Astrocyte of the cerebellum (primary cell): ENCODE measurements at places on chromosomes 11 and 22.

- DNase-seq, result no peak
These were observed 70.2 kb downstream of the ARHGAP8 start for GRCh38 chr22:44822534-44822933.

DNA sequence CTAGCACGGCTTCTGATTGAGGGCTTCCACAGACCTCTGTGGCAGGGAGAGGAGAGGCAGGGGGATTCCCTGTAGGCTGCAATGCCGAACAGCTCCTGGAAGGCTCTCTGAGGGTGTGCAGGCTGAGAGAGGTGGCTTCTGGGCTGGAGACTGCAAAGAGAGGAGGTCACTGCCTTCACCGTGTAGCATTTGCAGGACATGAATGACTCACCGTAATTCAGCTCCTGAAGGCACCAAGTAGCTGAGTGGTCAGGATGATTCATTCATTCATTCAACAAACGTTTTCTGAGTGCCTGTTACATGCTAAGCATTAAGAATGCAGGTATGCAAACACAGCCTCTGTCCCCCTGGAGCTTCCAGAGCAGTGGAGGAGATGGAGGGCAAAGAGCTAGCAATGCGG lies 18.0 kb upstream of the EIF3D start:
- peak; percentile 34 for DNase-seq

DNA sequence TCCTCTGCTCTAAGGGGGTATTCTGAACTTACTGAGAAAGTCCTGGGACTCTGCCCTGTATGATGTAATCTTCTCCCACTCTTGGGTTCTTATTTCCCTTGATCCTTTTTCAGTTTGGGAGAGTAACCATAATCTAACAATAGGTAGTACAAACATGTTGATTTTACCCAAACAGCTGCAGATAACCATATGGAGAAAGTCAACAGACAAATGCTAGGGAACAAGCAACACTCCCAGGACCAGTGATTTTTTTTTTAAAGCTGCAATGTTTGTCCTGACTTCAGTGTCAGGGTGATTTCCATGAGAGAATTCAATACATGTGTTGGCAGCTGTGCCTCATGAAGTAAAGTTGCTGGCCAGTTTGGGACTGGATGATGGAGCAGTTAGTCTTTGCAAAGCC lies 156.5 kb downstream of the FCHSD2 start:
- DNase-seq, result no peak

- no peak for DNase-seq
These were observed 31.7 kb downstream of the METTL15 start for GRCh38 chr11:28139841-28140415.

GRCh38 chr11:68369756-68370155 lies 57.4 kb downstream of the LRP5 start:
- DNase-seq, result no peak

- no peak for DNase-seq
These were observed 817.8 kb upstream of the LUZP2 start for GRCh38 chr11:23679041-23679440.

DNA sequence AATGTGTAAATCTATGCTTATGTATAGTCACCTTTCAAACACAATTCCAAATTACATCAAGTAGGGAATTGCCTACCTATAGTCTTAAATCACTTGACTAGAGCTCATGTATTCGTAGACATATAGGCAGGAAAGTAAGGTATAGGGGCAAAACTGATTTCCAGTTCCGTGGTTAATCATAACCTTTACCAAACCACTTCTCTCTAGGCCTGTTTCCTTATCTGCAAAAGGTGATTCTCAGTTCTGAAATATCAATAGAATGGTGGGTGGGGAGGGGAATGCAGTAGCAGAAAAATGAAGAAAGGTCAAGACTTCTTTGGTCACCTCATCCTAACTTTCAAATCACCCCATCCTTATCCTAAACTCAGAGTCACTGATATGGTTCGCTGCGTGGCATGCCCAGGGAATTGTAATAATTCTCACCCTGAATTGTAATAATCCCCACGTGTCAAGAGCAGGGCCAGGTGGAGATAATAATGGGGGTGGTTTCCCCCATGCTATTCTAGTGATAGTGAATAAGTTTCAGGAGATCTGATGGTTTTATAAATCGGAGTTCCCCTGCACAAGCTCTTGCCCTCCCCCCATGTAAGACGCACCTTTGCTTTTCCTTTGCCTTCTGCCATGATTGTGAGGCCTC lies 1.9 kb upstream of the ANO5 start:
- no peak for DNase-seq

DNA sequence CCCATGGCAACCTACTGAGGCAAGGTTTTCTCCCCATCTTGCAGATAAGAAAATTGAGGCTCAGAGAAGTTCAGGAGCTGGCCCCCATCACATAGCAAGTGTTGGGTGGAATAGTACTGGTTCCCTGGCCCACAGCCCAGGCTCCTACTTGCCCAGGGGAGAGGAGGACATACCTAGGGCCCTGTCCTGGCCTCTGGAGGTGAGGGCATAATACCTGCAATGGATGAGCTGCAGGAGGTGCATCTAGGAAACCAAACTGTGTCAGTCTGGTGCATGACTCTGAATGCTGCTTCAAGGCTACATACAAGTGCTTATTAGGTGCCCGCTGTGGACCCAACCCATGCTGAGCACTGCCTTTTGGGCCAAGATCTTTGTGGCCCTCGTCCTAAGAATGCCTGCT lies 40.0 kb upstream of the TPBGL start:
- DNase-seq, result no peak

DNA sequence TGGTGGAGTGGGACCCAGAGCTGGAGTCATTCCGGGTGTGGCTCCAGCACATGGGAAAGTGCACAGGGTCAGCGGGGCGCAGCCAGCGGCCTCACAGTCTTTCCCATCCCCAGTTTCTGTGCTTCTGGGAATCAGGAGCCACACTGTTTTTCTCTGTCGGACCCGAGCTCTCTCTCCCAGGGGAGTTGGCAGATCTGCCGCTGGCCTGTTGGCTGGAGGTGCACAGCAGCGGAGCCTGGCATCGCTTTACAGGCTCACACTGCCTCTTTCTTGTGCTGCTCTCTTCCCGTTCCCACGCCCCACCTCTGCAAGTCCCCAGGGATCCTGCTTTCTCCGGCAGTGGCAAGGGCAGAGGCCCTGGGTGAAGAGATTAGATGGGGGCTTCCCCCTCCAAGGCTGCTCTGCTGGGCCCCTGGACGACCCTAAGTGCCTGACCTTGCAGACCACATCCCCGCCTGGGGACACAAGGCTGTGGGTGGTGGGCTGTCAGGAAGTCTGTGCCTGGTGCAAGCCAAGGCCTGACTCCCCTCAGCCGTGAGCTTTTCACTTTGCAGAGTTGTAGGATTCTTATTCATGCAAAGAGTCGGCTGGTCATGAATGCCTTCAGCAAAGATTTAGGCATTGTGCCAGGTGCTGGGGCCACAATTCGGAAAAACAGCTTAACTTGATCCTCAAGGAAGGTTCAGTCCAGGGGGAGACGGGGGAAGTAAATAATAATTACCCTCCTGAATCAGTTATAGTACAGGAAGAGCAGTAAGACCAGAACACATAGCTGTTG lies 116.3 kb downstream of the TIMP3 start:
- DNase-seq, result no peak

- no peak for DNase-seq
These were observed 15.1 kb downstream of the FXYD6 start for GRCh38 chr11:117861151-117862018.

- no peak for DNase-seq
These were observed 23.4 kb upstream of the PACSIN2 start for GRCh38 chr22:43038325-43038724.

- no peak for DNase-seq
These were observed 18.9 kb downstream of the ARVCF start for GRCh38 chr22:19997561-19998231.

GRCh38 chr22:37633089-37633624 lies 6.3 kb upstream of the SH3BP1 start:
- DNase-seq, result no peak

DNA sequence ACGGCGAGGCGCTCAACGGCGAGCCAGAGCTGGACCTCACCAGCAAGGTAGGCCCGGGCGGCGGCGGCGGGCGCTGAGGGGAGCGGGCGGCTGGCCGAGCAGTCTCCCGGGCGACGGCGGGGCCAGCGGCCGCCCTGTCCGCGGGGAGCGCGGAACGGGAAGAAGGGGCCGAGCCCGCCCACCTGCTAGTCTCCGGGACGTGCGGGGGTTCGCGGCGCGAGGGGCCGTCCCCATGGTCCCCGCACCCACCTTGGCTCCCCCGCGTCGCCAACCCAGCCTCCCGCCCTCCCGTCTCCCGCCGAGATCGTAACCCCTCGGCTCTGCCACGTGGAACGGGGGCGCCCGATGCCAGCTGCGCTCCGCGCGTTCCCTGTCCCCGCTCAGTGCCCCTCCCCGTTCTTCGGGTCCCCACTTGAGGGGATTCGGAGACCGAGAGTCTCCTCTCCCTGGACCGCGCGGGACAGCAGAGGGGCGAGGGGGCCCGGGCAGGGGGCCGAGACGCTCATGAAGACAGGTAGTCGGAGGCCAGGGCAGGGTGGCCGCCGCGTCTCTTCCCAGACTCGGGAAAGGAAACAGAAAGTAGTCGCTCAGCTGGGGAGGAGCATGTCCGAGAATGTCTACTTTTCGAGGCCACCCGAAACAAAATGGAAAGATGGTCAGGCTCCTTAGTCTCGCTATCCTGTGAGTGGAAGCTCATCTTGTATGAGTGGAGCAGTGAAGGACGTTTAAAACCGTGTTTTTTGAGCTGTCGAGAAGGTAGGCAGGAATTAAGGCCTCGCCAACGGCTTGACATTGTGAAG lies 557 bp downstream of the GTPBP1 start:
- no peak for DNase-seq

GRCh38 chr11:126188332-126189108 lies 22.9 kb downstream of the RPUSD4 start:
- no peak for DNase-seq

DNA sequence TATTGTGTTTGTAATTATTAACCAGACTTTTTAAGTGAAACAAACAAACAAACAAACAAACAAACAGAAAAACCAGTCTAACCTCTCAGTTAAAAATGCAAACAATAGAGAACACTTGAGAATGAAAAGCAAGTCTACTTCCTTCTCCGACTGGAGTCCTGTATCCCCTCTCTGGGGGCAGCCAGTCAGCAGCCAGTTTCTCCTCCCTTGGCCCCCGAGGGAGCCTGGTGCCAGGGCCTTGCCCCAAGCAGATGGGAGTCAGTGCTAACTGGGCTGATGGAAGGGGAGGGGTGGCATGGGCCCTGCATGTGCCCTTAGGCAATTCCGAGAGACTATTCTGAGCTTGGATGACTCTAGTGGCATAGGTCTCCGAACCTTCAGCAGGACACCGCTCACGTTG lies 137.2 kb downstream of the GRIK4 start:
- no peak for DNase-seq

DNA sequence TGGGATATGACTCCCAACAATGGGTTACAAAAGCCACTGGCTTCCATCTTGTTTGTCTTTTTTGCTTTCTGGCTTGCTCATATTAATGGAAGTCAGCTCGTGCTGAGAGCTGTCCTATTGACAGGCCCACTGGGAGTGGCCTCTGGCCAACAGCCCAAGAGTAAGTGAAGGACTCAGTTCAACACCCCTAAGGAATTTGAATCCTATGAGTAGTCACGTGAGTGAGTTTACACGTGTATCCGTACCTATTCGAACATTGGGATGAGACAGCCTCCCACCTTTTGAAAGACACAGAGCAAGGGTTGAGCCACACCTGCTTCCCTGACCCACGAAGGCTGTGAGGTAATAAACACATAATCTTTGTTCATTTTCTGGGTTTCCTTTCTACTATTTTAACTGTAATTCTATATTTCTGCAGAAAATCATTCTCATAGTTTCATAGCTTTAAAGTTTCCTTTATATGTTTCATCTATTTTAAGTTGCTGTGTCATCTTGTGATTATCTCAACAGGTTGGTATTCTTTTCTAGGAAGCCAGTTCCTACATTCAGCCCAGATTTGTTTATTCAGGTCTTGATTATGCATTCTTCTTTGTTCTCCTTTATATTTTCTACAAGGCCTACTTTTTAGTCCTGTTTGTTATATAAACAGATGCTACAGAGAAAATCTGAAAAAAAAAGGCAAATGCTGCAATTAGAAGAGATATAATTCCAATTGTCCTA lies 802.3 kb downstream of the CNTN5 start:
- no peak for DNase-seq

- peak; percentile 51 for DNase-seq
These were observed 17.8 kb downstream of the CHORDC1 start for GRCh38 chr11:90204832-90205646.

- DNase-seq, result no peak
These were observed 649 bp downstream of the PRRG4 start for GRCh38 chr11:32830413-32830738.

- no peak for DNase-seq
These were observed 12.0 kb downstream of the ATXN10 start for GRCh38 chr22:45683680-45684079.

DNA sequence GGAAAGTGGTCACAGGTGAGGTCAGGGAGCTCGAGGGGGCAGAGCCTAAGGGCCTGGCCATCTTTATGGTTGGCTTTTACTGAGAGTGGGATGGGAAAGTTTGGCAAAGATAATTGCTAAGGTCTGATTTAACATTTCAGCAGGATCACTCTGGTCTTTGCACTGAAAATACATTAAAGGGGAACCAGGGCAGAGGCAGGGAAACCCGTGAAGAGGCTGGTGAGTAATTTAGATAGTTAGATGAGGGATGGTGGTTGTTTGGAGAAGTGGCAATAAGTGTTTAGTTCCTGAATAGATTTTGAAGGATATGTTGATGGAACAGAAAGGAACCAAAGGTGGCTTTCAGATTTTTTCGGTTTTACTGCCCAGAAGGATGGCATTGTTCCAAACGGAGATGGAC lies 50.8 kb downstream of the SCN3B start:
- no peak for DNase-seq

- DNase-seq, result no peak
These were observed 32.6 kb downstream of the KREMEN1 start for GRCh38 chr22:29105468-29105867.

- DNase-seq, result no peak
These were observed 212.6 kb upstream of the NAV2 start for GRCh38 chr11:19499999-19500398.

DNA sequence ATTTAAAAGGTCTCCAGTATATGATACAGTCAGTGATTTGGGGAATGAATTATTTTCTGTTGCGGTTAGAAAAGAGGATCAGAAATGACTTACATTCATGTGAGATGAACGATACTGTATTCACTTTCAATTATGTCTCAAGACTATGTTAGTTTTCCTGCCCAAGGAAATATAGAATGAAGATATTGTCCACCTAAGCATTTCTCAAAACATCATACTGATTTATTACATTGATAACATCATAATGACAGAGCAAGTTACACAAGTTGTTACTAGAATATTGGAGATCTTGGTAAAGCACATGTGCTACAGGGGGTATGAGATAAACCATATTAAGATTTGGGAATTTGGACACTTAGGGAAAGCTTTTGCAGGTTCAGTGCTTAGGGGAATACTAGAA lies 67.8 kb upstream of the OR9G4 start:
- no peak for DNase-seq

DNA sequence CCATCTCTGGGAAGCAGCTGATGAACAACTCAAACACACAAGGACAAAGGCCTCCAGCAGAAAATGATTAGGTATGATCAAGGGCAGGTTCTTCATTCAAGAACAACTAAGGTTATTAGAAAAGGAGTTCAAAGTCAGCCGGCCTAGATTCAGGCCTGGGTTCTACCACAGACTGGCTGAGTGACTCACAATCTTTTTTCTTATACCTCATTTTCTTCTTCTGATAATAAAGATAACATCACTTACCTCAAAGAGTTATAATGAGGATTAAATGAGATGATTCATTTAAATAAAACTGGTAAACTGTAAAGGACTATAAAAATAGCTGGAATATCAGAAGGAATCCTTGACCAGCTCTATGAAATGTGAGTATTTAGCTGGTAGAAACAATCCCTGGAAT lies 49.3 kb upstream of the PPP2R1B start:
- DNase-seq, result no peak
